Pericardium fibroblast (primary cell): ENCODE measurements at places on chromosomes 1 and 21. TPM values are rescaled to one million over a fixed set of nuclear protein-coding genes. Genes with fewer than 3 reads are reported as not detected.

Gene C1orf141
- not detected in 2 replicates for total RNA-seq

Gene SUSD4
- 0.47 TPM in 1 of 2 replicates, not detected in the other for total RNA-seq

Gene ADAMTS4
- 1.8 and 3.4 TPM in 2 replicates for total RNA-seq

Gene PLA2G2A
- 2.0 and 3.2 TPM in 2 replicates for total RNA-seq

Gene RAB3B
- total RNA-seq, result 0.77 and 1.8 TPM in 2 replicates

Gene NPPA
- total RNA-seq, result not detected in 2 replicates

Gene AKR1A1
- total RNA-seq, result 75.2 and 103 TPM in 2 replicates

Gene HPCA
- total RNA-seq, result not detected in 2 replicates

Gene LRRIQ3
- 0.12 and 1.9 TPM in 2 replicates for total RNA-seq

Gene AQP10
- not detected in 2 replicates for total RNA-seq

Gene AMY1B
- total RNA-seq, result not detected in 2 replicates

Gene CFAP107
- not detected in 2 replicates for total RNA-seq

Gene OPRD1
- not detected in 2 replicates for total RNA-seq

Gene TTC34
- total RNA-seq, result under 0.01 and 0.26 TPM in 2 replicates

Gene PGLYRP4
- total RNA-seq, result not detected in 2 replicates

Gene TGFB2
- 1.4 and 2.7 TPM in 2 replicates for total RNA-seq

Gene SLC35F3
- not detected in 2 replicates for total RNA-seq

Gene LAD1
- 8.6 TPM in 1 of 2 replicates, not detected in the other for total RNA-seq
